Activated T-cell treated with anti-CD3 and anti-CD28 coated beads, Interleukin-2, amount 50 U/mL, for 4 hours (primary cell): ENCODE measurements at places on chromosomes 5 and 9. TPM values are rescaled to one million over a fixed set of nuclear protein-coding genes. Genes with fewer than 3 reads are reported as not detected.

NELFB gene
- 73.5 TPM for total RNA-seq

NME5 gene
- total RNA-seq = not detected

IER5L gene
- total RNA-seq = 1.6 TPM

CRHBP gene
- not detected for total RNA-seq

AHRR gene
- 22.8 TPM for total RNA-seq

SPATA31C1 gene
- total RNA-seq = not detected

DIRAS2 gene
- total RNA-seq = 0.05 TPM

PCDHB2 gene
- total RNA-seq = 0.19 TPM

LCN9 gene
- total RNA-seq = not detected

ADAM19 gene
- 49.2 TPM for total RNA-seq

PCDHA9 gene
- total RNA-seq = not detected

OGN gene
- not detected for total RNA-seq

PRDM9 gene
- total RNA-seq = not detected

PCDHA1 gene
- total RNA-seq = not detected

BARHL1 gene
- total RNA-seq = not detected

BNC2 gene
- 0.29 TPM for total RNA-seq

GFI1B gene
- total RNA-seq = 0.56 TPM

HAND1 gene
- total RNA-seq = not detected

PDLIM4 gene
- 0.32 TPM for total RNA-seq

ITK gene
- 227 TPM for total RNA-seq

PCBD2 gene
- 8.0 TPM for total RNA-seq

ACER2 gene
- total RNA-seq = 0.76 TPM

PCDHA4 gene
- not detected for total RNA-seq
